ENCODE measurements at places on chromosomes 1 and 21. TPM values are rescaled to one million over a fixed set of nuclear protein-coding genes. Genes with fewer than 3 reads are reported as not detected.

CFHR3 gene
- 0.48 TPM for total RNA-seq

DNA sequence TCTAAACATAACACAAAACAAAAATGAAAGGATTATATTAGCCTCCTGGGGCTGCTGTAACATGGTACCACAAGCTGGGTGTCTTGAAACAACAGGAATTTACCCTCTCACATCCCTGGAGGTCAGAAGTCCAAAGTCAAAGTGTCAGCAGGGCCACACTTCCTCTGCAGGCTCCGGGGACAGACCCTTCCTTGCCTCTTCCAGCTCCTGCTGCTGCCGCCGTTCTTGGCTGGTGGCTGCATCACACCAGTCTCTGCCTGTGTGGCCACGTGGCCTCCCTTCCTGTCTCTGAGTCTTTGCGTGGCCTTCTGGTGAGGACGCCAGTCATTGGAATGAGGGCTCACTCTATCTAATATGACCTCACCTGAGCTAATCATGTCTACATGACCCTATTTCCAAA, 8.2 kb downstream of the SLC37A1 start:
- no peak for DNase-seq

GRCh38 chr1:5730272-5731109, 261.7 kb downstream of the NPHP4 start:
- DNase-seq: no peak

GRCh38 chr1:235429143-235429542, 61.9 kb downstream of the TBCE start:
- DNase-seq: no peak
